ENCODE measurements at places on chromosomes 2 and 18. TPM values are rescaled to one million over a fixed set of nuclear protein-coding genes. Genes with fewer than 3 reads are reported as not detected.
A peak's percentile ranks its signal among the peaks of the same experiment; 100 is the strongest.

DNA sequence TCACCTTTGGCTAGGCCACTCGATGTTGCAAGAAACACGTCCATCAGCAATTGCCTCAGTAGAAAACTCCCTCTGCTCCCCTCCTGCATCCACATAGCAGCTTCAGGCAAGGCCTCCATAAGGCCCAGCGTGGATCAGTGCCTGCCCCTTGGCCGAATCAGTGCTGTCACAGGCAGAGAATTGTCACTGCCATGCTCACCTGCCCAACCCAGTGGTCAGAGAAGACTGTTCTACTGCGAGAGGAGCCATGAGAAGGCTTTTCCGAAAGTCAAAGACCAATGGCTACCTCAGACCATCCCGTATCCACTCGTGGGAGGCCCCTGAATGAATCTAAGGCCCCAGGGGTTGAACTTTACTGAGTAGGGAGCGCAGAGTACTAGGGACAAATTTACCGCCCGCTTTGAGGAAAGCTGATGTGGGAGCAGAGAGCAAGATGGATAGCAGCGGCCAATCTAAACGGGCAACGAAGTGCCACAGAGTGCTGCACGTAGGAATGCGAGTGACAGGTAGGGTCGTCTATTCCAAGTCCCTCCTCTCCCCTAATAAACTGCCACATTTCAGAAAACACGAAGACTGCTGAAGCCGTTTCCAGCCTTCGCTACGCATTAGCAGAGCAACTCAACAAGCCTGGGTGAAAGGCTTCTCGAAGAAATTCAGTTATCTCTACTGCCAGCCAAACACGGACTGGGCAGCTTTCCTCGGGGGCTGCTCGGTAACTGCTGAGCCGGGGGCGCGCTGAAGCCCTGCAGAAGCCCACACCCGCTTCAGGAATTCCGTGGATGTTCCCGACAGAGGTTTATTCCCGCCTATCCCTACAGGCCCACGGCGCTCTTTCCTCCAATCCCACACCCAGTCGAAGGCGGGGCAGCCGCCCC lies 968 bp upstream of the RALBP1 start:
- peak; percentile 2 for DNase-seq

Gene UPP2
- not detected for total RNA-seq

Gene RSAD2
- 4.6 TPM for total RNA-seq

DNA sequence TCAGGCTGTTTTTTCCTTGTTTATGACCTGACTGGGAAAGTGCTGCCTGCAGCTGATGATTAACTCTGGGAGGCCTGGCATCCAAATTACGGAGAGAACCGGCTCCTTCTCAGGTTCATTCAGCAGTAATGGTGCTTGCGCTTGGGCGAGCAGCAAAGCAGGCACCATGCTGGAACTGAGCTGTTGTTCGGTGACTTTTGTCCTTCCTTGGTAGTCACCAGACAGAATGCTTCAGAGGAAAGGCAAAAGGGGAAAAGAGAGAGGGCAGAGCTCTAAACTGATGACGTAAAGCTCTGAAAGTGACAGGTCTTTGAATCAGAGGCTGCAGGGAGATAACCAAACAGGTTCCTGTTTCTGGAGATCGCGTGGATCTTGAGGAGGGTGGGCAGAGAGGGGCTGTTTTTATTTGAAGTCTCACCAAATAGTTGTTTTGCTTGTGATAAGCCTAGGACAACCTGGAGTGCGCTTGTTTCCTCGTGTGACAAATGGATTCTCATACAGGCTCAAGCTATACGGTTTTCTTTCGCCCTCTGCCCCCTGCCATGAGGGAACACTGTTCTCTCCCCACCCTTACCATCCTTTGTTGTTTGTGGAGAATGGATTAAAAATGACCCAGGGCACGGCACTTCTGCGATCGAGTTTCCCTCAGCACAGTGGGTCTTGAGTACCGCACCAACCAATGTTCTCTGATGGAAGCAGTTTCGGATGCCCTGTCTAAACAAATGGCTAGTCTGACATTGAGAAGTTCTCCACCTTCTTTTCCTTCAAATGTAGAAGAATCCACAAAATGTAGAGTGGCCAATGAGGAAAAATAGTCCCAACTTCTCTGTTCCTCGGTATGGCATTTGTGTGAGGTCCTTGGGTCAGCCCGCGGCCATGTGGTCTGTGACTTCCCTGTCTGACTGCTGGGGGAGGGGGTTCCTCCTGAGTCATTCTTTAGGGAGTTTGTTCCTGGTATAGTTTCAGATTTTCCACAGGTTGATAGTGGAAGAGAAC lies 1.3 kb downstream of the RASGRP3 start:
- peak; percentile 35 for DNase-seq

DNA sequence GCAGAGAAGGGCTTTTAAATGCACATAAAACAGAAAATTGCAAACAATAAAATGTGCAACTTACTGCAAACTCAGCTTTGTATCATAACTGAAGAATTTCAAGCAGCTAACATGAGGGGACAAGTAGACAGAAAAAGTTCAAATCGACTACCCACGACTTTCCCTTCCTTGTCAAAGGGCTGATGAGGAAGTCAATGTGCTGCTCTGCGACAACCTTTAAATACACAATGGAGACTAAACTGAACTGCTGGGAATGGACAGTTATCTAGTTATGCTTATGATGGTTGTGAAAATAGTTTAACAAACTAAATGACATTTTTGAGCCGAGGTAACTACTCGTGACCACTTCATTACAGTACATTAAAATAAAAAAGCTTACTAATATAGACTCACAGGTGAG lies 84.1 kb downstream of the INO80D start:
- no peak for DNase-seq

Gene LIPG
- not detected for total RNA-seq

Gene DSG3
- not detected for total RNA-seq

Gene CFAP65
- total RNA-seq, result not detected

Gene CYP1B1
- 0.17 TPM for total RNA-seq

Gene ATP8B1
- total RNA-seq, result not detected

DNA sequence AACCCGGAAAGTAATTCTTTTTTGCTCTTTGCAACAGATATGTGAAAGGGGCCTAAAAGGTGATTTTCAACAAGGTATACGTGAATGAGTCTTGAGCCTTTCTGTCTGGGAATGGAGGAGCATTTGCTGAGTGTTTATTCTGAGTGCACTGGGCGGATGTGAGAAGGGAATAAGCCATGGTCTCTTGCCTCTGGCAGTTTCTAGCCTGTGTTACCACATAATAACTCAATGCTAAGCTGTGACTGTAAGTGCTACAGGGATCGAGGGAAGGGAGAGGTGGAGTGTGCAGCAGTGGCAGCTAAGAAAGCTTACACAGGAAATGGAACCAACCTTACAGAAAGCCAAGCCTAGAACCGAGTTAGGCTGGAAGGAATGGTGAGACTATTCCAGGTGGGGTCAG lies 444.3 kb downstream of the SLC4A3 start:
- no peak for DNase-seq

GRCh38 chr2:226410247-226410835 lies 389.3 kb downstream of the IRS1 start:
- DNase-seq, result no peak

- DNase-seq, result no peak
Measured at GRCh38 chr2:71558300-71559051, 105.1 kb downstream of the DYSF start.

DNA sequence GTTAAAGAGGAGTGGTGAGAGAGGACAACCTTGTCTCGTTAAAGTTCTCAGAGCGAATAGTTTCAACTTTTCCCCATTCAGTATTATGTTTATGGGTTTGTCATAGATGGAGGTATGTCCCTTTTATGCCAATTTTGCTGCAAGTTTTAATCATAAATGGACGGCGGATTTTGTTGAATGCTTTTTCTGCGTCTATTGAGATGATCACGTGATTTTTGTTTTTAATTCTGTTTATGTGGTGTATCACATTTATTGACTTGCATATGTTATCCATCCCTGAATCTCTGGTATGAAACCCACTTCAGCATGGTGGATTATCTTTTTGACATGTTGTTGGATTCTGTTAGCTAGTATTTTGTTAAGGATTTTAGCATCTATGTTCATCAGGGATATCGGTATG lies 1123.8 kb upstream of the KLHL29 start:
- no peak for DNase-seq

Gene TDRD15
- not detected for total RNA-seq

Gene SLC39A6
- total RNA-seq, result 11.0 TPM

Gene PLEK
- 5.3 TPM for total RNA-seq

DNA sequence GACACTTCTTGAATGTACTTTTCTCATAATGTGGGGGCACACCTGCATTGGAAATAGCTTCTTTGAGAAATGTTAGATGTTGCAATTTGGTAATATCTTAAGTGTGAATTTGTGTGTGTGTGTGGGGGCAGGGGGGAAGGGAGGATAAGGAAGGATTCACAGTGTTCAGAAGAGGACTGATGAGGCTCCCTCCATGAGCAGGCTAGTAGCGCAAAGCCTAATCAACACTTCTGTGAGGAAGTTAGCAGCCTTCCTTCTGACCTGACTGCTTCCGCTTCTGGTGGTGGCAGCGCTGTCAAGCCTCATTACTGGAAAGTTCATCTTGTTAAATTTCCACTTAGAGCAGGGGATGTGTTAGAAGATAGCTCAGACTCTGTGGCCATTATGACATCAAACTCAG lies 295.4 kb upstream of the SPRED2 start:
- no peak for DNase-seq

Gene PRKRA
- 120 TPM for total RNA-seq

Gene MEIS1
- not detected for total RNA-seq

DNA sequence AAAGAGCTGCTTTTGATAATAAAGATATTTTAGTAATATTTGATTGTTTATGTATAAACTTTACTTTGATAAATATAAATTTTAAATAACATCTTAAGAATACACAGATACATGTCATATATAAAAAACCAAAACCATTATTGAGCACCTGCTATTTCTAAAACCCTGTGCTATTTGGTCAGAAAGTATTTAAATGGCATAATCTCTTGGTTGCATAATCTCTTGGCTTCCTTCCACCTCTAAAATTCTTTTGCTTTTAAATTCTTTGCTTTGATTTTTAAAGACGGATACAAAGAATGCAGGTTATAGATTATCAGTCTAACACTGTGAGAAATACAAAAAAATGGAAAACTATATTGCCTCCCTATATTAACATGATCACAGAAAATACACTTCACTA lies 36.9 kb downstream of the ACMSD start:
- DNase-seq, result no peak

DNA sequence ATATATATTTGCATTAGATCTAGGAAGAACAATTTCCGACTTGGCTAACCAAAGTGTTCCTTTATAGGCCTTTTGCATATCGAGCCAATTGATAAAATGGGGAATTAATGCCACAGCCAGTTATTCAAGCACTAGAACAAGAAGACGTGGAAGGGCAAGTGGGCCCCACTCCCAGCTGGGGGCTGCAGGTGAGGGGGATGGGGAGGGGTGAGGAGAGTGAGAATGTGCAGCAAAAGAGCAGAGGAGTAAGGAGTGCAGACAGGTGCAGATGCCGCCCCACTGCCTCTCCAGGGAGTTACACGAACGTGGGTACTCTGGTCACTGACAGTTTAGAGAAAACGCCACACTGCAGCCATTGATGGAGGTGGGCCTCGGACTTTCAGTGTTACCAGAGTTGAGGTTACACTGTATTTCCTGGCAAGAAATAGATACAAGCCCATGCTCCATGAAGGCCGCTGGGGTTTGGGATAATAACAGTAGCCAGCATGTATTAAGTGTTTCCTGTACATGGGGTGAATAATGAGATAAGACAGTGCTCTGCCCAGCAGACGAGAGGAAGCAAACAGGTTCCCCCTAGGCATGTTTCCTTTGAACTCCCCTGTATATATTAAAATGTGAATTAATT lies 40.9 kb downstream of the GORASP2 start:
- no peak for DNase-seq

DNA sequence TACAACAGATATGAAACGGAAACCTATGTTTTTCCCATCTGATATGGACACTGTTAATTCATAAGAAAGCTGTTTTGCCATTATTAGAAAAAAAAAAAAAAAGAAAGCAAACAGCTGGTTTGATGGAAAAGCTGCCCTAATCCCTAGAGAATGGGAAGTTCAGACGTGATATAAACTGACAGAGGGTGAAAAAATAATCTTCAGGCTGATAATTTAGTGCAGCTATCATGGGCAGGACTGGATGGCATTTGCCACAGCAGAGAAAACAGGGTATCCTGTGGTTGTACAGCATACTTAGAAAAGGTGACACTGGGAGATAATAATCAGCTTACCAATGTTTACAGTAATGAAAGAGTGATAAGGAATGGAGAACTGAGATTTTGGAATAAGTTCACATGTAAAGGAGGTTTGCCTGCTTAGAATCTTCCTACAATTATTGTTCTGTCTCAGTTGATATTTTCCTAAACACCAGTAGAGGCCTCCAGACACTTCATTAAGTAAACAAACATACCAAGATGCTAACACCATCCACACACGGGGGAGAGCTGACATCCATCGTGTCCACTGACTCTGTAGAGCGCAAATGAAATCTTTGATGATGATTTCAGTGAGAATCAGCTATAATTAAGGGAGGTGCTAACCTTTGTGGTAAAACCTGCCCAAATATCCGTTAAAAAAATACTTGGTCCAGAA lies 211.6 kb upstream of the MMADHC start:
- DNase-seq, result no peak

Gene CD28
- 128 TPM for total RNA-seq

- no peak for DNase-seq
Measured at GRCh38 chr2:69509011-69509749, 71.9 kb upstream of the NFU1 start.

DNA sequence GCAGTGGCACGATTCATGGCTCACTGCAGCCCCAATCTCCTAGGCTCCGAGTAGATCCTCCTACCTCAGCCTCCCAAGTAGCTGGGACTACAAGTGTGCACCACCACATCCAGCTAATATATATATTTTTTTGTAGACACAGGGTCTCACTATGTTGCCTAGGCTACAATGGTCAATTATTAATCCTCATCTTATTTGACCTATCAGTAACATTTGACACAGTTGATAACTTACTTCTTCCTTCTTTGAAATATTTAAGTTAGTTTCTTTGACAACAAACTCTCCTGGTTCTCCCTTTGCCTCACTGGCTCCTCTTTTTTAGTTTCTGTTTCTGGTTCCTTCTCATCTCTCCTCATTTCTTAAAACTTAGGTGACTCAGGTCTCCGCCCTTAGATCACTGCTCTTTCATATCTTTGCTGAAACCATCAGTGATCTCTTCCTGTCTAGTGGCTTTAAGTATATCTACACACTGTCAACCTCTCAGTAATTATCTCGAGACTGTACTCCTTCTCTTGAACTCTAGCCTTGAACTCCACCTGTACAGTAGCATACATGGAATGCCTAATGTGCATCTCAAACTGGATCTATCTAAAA lies 11.5 kb downstream of the PGAP1 start:
- DNase-seq, result no peak

Gene TUBB8B
- not detected for total RNA-seq

Gene SERPINB5
- not detected for total RNA-seq

Gene STEAP3
- not detected for total RNA-seq

Gene ANKRD30B
- total RNA-seq, result not detected
